ENCODE measurements at places on chromosomes 1 and 21. TPM values are rescaled to one million over a fixed set of nuclear protein-coding genes. Genes with fewer than 3 reads are reported as not detected.

- peak overlapping the region; percentile 21 for H3K27ac ChIP-seq
- peaks cover 38% of the 10 kb centered on the region for H3K4me1 ChIP-seq
- H3K27me3 ChIP-seq = peaks cover 29% of the 10 kb centered on the region
- H3K36me3 ChIP-seq = no peaks in the 10 kb centered on the region
- H3K4me3 ChIP-seq = no peak overlapping the region
These were observed 41.6 kb downstream of the NUAK2 start for GRCh38 chr1:205279986-205280385.

The INTS3 gene
- total RNA-seq = 50.2 TPM

GRCh38 chr1:152880316-152880715, 2.2 kb downstream of the SMCP start:
- H3K4me1 ChIP-seq = no peaks in the 10 kb centered on the region
- H3K27ac ChIP-seq = no peak overlapping the region
- no peaks in the 10 kb centered on the region for H3K36me3 ChIP-seq
- no peak for DNase-seq

The KLF17 gene
- not detected for total RNA-seq

DNA sequence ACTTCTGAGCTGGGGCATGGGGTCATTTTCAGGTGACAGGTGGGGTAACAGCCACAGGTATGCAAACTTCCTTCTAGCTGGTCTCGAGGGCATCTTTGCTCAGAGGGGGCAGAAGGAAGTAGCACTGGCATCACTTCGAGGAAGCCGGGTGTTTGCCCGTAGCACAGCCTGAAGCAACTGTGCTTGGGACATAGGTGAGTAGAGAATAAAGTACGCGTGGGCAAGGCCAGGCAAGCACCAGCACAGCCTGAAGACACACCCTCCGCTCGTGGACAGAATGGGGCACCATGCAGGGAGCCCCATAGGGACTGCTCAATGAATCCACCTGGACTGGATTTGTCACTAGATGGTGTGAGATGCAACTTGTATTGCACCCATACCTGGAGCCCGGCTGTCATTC, 167.1 kb downstream of the KCNJ6 start:
- no peak overlapping the region for H3K27ac ChIP-seq
- H3K36me3 ChIP-seq = no peaks in the 10 kb centered on the region
- no peaks in the 10 kb centered on the region for H3K4me1 ChIP-seq
- DNase-seq = no peak
- no peaks in the 10 kb centered on the region for H3K27me3 ChIP-seq

DNA sequence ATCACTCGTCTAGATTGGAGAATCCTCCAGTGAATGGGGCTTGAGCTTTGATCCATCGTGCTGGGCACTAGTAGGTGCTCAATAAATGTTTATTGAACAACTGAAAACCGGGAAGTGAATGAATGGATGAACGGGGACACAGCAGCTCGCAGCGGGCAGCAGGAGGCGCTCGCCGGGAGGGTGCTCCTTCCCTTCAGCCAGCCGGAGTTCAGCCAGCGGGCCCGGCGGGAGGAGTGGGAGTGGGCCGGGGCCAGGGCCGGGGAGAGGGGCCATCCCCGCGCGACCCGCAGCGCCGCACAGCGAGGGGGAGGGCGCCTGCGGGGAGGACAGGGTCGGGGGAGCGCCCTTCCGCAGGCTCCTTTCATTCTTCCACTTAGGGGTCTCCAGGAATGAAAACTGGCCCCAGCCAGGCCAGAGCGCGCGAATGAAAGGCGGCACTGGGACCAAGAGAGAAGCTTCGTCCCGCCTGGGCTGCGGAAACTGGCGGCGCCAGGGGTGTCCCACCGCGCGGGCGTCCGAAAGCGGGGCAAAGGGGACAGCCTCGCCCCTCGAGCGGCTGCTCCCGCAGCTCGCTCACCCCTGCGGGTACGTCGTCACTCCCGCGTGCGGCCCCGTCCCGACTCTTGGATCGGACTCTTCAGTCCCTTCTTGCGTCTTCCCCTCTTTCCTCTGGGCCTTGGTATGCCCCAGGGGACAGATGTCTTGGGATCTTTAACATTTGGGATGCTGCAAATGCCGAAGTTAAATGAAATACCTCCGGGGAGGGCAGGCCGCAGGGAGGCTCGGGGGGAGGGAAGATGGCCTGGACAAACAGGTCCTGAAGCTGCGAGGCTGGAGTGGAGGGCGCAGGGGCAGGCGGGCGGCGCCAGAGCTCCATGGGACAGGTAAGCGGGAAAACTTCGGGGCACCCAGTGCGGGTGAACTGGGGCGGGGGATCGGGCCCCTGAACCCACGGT, 3.6 kb upstream of the INAVA start:
- H3K4me1 ChIP-seq = peaks cover 55% of the 10 kb centered on the region
- no peaks in the 10 kb centered on the region for H3K36me3 ChIP-seq
- H3K4me3 ChIP-seq = no peak overlapping the region
- H3K27ac ChIP-seq = no peak overlapping the region
- H3K27me3 ChIP-seq = peaks cover 77% of the 10 kb centered on the region

DNA sequence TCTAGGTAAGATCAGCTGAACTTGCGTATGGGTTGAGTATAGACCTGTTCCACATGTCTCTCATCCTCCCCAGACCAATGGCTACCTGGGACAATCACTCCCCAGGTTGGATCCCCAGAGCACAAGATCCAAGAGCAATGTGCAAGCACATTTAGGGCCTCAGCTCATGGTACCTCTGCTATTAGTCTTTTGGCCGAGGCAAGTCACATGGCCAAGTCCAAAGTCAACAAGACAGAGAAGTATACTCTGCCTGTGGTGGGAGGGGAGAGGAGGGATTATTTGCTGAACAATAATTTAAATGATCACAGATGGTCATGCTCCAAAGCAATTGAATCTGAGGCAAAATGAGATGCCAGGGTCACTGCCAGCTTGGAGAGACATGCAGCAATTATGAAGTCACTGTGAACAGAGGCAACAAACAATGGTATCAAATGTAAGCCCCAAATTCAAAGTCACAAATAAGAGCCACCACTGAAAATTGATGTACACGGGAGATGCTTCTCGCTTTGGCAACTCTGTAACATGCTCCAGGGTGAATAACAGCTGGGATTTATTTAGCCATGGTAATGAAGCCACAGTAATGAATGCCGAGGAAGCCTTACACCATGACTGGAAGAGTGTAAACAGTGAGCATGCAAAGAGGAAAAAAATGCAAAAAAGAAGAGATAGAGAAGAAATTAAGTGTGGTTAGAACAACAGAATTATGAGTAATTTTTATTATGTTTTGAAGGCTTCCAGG, 149.1 kb downstream of the ZNF281 start:
- peaks cover 13% of the 10 kb centered on the region for H3K4me1 ChIP-seq
- H3K36me3 ChIP-seq = no peaks in the 10 kb centered on the region
- H3K4me3 ChIP-seq = no peak overlapping the region
- peaks cover 59% of the 10 kb centered on the region for H3K27me3 ChIP-seq
- H3K27ac ChIP-seq = no peak overlapping the region
- no peak for DNase-seq

- peaks cover 12% of the 10 kb centered on the region for H3K4me1 ChIP-seq
- no peak overlapping the region for H3K4me3 ChIP-seq
- no peaks in the 10 kb centered on the region for H3K36me3 ChIP-seq
- no peak for DNase-seq
- no peak overlapping the region for H3K27ac ChIP-seq
- H3K27me3 ChIP-seq = peaks cover 16% of the 10 kb centered on the region
These were observed 4.2 kb downstream of the OR6K3 start for GRCh38 chr1:158716335-158716734.

DNA sequence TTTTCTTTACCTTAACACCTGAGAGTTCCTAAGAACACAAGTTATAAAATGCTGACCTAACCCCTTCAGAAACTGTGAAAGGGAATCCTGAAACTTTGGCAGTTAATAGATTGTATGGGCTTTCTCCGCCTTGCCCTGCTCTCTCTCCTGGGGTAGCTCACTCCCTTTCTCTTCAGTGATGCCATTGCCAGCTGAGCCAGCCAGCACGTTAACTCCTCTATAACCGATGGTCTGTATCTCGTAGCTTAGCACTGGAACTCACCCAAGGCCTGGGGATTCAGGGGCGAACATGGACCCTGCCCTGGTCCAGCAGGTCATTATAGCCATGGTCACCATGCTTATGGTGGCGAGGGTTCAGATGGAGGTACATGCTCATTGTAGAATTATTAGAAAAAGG, 40.7 kb downstream of the TRAPPC10 start:
- no peaks in the 10 kb centered on the region for H3K27me3 ChIP-seq
- peaks cover 11% of the 10 kb centered on the region for H3K4me1 ChIP-seq
- DNase-seq = no peak

The CHODL gene
- total RNA-seq = 0.91 TPM

DNA sequence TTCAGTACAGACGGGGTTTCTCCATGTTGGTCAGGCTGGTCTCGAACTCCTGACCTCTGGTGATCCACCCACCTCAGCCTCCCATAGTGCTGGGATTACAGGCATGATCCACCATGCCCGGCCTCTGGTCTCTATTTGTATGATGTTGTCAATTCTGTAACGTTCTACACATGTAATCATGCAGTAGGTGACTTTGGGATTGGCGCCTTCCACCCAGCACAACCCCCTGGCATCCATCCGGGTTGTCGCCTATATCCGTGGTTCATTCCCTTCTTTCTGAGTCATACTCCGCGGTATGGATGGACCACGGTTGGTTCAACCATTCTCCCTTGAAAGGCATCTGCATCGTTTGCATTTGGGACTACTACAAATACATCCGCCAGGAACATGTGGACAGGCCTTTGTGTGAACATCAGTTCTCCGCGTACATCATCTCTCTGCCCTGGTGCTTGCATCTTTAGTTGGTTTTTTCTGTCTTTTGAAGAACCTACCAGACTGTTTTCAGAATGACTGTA, 72.1 kb downstream of the PDE9A start:
- no peak overlapping the region for H3K27ac ChIP-seq
- H3K4me3 ChIP-seq = no peak overlapping the region
- peaks cover 10% of the 10 kb centered on the region for H3K27me3 ChIP-seq
- H3K4me1 ChIP-seq = peaks cover 26% of the 10 kb centered on the region
- peaks cover 9% of the 10 kb centered on the region for H3K36me3 ChIP-seq

DNA sequence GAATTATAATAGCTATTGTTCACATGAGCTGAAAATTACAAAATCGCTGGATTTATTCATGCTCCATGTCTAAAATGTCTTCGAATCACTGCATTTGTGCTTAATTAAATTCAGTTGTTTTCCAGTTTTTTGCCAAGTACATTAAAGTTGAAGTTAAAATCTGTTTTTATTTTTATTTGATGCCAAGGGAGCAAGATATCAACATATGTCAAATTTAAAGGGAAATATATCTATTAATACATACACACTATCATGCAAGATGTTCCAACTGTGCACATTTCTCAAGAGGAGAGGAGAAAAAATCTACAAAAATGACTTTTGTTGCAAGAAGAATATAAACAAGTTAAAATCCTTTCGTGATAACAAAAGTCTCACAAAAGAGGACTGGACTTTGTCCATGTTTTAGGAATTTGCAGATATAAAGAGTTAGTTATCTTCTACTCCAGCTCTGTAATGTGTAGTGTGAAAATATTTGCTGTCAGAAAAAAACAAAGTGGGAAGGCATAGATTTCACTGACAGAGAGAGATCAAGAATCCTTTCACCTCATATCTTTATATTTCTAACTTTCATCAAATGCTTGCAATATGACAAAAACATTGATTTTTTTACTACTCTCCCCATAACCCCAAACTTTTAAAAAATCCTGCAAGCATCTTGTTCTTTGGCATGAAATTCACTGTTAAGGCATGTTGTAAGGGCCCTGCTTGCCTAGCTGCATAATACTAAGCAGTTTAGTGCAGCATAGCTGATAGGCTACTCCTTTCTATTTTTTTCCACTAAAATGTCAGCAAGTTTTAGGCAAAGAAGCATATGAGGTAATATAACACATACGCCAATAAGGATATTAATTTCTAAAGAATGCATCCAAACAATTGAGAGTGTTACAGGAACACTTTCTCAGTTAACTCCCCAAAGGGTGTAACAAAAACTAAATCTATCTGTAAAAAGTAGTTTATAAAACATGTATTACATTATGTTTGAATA, 340.2 kb upstream of the ADAMTS5 start:
- no peaks in the 10 kb centered on the region for H3K4me1 ChIP-seq
- no peaks in the 10 kb centered on the region for H3K27me3 ChIP-seq
- no peak for DNase-seq
- no peaks in the 10 kb centered on the region for H3K36me3 ChIP-seq
- no peak overlapping the region for H3K27ac ChIP-seq

The HENMT1 gene
- 34.1 TPM for total RNA-seq

DNA sequence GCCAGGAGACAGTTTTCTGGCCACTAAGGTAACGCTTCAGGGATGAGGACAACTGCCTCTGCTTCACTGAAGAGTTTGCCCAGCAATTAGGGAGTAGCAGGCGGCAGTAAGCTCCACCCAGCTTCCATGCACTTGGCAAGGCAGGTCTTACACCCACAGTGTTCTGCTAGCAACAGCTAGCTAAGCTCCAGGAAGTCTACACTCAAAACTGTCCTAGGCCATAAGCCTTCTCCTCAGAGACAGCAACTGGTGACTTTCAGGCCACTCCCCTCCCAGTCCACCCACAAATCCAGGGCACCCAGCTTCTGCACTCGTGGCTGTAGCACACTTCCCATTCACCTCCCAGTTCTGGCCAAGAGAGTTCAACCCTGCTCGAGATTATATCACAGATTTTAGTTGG, 47.3 kb downstream of the KMO start:
- H3K4me3 ChIP-seq = no peak overlapping the region
- H3K27ac ChIP-seq = no peak overlapping the region
- peaks cover 2% of the 10 kb centered on the region for H3K4me1 ChIP-seq
- H3K36me3 ChIP-seq = peaks cover 1% of the 10 kb centered on the region

The TMEM201 gene
- 20.0 TPM for total RNA-seq

DNA sequence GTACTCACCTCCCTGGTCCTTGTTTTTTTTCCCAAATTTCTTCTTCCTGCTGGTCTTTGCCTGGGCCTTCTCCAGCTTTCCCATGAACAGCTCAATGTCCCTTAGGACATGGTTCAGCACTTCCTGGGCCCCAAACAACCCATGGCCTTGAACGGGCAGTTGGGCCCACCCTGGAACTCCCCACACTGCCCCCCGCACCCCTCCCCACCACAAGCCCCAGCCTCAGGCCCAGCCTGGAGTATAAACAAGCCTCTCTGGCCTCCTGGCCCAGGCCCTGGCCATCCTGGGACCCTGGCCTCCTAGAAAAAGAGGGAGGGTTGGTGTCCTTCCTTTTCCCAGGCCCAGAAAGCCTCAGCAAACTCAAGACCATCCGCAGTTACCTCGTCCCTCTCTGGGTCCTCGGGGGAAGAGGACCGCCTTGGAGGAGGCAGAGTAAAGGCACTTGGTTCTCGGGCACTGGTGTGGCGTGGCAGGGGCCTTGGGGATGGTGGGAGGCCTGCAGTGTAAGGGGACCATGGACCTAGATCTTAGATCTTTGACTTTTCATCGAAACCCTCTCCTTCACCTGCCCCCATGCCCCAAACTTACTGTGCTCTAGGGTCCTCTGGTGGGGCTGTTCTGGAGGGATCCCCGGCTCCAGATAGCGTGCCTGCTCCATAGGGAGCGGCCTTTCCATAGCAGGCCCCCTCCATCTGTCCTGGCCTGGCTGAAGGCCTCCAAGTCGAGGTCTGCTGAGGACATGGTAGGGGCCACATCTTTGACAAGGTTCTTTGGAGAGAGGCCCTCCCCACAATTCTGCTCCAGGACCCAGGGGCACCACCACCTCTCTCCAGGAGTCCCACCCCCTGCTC, 5.6 kb downstream of the EPS8L3 start:
- no peak overlapping the region for H3K27ac ChIP-seq
- DNase-seq = no peak
- H3K4me3 ChIP-seq = no peak overlapping the region
- no peaks in the 10 kb centered on the region for H3K36me3 ChIP-seq

GRCh38 chr1:7616953-7617352, 154.1 kb upstream of the VAMP3 start:
- no peaks in the 10 kb centered on the region for H3K27me3 ChIP-seq
- no peak overlapping the region for H3K4me3 ChIP-seq
- no peak overlapping the region for H3K27ac ChIP-seq
- no peaks in the 10 kb centered on the region for H3K4me1 ChIP-seq
- DNase-seq = no peak
- no peaks in the 10 kb centered on the region for H3K36me3 ChIP-seq

All from activated CD8-positive, alpha-beta memory T cell treated with anti-CD3 and anti-CD28 coated beads, Interleukin-2, amount 10 ng/mL, durations not matched to agents 7 days and 5 days (primary cell).